ENCODE measurements at places on chromosomes 16 and 17.

DNA sequence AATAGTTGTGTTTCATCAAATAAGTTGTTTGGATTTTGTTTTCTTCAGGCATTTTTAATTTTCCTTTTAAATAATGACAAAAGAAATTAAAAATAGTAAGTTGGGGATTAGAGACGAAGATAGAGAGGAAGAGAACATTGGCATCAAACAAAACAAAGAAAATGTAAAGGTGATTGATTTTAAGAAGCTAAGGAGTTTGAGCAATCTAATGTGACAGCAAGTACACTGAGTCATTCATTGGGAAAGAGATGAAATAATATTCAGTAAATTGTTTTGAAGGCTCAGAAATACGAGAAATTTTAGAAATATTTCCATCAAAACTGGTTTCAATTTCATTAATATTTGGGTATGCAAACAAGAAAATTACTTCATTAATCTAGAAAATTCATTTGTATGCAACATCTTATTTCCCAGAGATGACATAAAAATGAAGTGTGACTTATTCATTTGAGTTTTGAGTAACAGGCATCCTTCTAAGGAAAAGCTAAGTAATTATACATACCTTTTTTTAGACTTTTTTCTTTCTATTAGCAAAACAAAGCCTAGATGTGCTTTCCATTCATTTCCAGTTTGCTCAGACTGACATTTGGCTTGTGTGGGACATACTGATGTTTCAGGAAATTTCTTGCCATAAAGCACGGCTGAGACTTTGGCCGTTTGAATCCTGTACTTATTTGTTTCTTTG lies 66.7 kb downstream of the COX10 start:
- DNase-seq: no peak

GRCh38 chr16:17828012-17828411 lies 357.3 kb upstream of the XYLT1 start:
- DNase-seq: no peak

GRCh38 chr17:63358111-63358839 lies 87.8 kb downstream of the CYB561 start:
- no peak for DNase-seq

- no peak for DNase-seq
Observed at GRCh38 chr17:2978116-2978515, 85.3 kb downstream of the OR1D5 start.

- no peak for DNase-seq
Observed at GRCh38 chr17:68196394-68197090, 51.3 kb upstream of the AMZ2 start.

- no peak for DNase-seq
Observed at GRCh38 chr17:19275457-19276127, 38.4 kb downstream of the EPN2 start.

GRCh38 chr17:43702637-43703036 lies 40.9 kb upstream of the MEOX1 start:
- no peak for DNase-seq

DNA sequence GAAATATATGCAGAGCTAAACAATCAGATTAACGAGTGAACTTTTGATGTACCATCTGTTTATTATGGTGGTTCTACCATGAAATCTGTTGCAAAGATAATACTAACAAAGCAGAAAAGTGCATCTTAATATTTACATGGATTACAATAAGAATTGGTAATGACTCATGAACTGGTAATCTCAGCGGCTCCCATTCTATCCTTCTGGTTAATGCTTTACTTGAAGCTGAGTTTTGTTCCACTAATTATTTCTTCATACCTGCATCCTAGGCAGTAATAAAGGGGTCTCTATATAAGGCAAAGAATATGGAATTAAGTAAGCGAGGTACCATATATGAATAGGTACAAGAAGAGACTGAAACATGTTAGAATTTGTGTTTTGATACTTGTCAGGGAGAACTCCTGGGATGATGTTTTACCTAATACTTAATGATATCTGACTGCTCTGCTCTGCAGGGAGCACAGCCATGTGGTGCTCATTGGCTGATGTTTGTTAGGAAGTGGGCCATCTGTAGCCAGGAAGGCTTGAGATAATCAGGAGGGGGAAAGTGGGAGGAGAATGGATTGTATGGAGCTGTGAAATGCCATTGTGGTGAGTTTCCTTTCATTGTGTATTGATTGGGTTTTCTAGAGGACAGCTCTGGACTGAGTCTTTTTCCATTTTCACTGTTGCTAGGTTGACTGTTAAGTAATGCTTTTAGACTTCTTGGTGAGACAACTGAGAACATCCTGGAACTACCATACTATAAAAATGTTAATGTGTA lies 52.6 kb downstream of the MAP2K6 start:
- no peak for DNase-seq

DNA sequence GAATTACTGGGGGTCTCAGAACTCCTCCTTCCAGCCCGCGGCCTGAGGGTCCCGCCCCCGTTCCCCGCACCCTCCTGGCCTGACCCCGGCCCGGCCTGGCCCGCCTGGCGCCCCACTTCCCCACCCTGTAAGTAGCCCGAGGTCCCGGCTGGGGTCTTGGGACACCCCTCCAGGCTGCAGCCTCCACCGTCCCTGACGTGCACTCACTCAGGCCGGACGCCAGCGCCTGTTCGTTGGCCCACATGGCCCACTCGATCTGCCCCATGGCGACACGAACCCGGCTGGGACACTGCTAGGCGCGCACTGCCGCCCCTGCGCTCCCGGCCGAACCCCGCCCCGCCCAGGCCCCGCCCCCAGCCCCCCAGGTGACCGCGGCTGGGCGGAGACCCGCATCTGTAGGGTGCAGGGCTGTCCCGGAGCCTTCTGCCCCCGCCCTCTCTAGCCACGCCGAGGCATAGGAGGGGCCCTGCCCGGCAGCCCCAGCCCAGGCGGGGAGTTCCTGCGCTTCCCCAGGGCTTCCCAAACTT lies at the start of gene CYBA:
CYBA (minus strand) TSS at position 305 of the 527 bp plus-strand sequence; CDS start at position 265, 40 bp downstream.
- peak; percentile 95 for DNase-seq

DNA sequence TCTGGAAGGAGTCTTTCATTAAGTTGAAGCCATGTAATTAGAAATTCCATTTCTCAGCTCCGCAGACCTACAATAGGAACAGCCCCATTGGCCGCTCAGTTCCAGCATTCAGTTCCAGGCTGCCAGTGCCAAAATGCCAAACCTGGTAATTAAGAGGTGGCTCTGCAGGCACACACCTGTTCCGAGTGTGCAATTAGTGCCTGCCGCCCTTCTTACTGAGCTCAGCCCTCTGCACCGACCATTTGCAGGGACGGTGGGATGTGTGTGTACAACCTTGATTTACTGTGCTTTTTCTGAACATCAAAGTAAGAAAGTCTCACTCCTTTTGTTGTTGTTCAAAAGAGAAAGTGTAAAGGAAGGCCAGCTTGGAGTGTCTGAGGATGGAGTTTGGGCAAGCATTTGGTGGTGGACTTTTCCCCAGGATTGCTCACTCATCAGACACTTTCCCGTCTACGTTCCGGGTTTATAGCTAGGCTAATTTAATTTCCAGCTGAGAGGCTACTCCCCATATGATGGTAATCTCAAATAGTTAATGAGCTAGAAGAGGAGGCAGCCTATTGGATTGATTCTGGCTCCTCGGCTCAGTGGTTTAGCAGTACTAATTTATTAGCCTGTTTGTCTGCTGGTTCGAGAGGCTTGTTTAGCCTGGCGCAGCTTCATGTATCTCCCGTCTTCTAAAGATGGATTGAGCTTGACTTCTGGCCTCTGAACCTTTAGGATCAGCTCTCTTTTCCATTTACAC lies 20.0 kb downstream of the HS3ST3B1 start:
- no peak for DNase-seq

DNA sequence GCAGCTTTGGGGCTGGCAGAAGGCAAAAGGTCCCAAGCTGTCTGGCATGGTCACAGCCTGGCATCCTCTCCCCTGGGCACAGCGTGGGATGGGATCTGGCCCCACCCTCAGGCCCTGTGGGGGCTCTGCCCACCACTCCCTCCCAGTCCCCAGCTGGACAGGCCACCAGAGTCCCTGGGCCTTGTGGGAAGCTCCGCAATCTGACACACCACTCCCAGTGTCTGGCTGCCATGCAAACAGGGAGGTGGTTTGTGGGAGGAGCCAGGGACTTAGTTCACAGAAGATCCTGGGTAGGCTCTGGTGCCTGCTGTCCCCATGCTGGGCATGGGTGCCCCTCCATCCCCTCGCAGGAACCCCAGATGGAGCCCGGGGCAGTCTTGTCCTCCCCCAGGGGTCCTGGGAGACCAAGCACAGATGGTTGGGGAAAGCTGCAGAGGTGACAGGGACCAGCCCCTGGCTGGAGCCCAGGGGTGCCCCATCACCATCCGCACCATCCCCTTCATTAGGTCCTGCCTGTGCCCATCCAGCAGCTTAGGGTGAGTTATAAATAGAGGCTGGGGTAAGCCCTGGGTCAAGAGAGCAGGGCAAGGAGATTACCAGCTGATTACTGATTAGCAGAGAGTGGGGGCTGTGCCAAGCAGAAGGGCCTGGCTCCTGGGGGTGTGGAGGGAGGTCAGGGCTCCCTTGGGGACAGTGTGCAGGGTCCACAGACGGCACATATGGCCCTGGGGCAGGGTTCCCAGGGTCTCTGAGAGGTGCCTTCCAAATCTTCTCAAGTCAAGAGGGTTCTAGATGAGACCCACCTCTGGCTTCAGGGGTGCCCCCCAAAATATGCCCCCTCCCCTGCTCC lies 6.2 kb downstream of the FSCN2 start:
- DNase-seq: no peak

DNA sequence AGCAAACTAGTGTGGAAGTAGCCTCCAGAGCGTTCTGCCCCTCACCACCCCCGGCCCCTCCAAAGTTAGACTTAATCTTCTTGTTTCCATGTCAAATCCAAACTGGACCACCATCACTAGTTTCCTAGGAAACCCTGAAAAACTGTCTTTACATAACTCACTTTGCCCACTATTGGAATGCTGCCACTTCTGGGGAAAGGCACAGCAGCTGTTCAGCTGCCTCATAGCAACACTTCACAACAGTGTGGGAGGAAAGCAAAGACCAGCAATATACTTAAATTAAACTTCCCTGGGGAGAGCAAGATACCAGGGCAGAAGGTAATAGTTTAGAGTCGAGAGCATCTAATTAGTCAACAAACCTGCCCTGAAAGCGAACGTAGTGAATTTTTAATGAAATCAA lies 452.2 kb downstream of the KCNJ2 start:
- no peak for DNase-seq
